CD4-positive, alpha-beta T cell treated with Interleukin-17A for 4 hours (primary cell): ENCODE measurements at places on chromosomes 7 and 10.
A peak's percentile ranks its signal among the peaks of the same experiment; 100 is the strongest.

- no peak for DNase-seq
Measured at GRCh38 chr10:60714233-60714632, 64.0 kb upstream of the CDK1 start.

DNA sequence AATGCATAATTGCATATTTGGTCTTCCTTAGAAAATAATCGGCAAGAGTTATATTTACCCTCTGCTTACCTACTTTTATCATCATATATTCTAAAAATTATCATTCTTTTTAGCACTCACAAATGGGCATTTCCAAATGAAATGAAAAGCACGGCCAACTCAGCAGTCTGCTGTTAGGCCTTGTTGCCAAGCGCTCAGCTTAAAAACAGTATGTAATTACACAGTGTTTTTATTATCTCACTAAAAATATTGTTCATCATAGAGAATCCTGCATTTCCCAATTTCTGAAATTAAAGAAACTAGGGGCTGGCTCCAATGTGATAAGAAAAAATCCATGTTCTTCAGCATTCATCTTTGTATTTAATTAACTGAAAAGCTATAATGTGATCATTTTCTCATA is 391.7 kb upstream of the ADARB2 start:
- DNase-seq = no peak

DNA sequence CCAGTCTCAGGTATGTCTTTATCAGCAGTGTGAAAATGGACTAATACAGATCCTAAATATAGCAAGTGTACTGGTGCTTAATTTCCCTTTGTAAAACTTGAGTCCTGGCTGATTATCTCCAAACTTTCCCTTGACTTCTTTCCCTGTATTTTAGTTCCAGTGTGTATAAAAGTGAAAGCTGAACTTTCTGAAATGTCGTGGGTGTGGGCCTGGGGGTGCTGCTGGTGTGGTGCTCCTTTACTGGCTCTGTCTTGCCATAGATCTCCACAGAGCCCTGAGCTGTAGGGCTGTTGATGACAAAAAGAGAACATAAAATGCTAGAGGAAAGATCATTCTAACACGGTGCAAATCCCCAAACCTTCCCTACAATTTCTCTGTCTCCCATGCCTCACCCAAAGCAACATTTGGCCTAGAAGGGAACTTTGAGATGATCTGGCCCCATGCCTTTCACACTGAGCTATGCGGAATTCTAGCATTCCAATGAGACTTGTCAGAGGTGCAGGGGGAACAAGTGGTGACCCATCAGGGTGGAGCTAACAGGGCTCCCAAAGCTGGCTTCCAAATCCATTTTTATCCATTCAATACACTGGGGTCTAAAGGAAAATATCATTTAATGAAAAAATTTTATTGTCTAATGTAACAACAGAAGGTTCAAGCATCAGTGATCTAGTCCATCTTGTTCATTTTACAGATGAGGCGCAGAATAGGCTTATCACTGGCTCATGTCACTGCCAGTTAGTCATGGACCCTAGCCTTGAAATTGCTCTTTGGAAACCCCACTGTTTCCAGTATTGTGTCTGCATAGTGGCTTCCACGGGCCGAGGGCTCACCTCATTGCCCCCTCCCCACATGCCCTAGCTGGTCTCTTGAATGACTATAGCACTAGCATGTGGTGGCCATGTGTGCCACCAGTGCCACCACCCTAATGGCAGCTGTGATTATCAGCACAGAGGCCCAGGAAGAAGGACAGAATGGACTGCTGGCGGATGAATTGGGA is 1000.9 kb downstream of the LRMDA start:
- no peak for DNase-seq

- DNase-seq = no peak
Measured at GRCh38 chr7:116164552-116165306, 45.6 kb upstream of the TES start.

DNA sequence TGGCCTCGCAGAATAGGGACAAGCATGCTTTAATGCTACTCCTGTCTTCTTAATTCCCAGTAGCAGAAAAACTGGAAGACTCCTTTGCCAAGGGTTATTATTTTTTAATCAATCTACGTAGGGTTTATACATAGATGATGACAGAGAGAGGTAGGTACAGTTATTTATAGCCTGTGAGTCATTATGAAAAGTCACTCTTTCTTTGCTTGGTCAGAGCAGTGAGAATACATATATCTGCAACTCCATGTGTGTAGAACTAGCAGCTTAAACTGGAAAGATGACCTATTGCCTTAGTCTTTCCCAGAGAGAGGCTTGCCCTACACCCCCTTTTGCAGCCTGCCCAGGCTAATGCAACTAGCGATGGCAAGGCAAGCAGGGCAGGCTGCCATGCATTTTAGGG is 1050.6 kb downstream of the NRG3 start:
- no peak for DNase-seq

- DNase-seq = no peak
Measured at GRCh38 chr7:22601812-22602565, 102.0 kb upstream of the STEAP1B start.

- DNase-seq = no peak
Measured at GRCh38 chr10:4609251-4609650, 216.8 kb upstream of the AKR1E2 start.

DNA sequence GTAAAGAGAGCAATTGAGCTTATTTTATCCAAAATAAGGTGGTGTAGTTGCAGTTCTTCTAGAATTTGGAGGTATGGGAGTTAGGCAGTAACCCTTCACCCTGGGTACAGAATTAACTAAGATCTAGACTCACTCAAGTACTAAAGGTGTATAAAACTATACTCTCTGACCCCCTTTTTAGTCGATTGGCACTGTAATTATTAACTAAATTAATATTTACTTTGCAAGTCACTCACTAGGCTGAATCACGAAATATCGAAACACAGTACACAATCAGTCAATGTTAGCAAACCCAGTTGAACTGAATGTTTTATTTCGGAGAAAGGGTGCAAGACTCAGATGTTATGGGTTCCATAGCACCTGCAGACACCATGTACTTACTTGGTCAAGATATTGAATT is 14.6 kb upstream of the CYP2C19 start:
- no peak for DNase-seq

DNA sequence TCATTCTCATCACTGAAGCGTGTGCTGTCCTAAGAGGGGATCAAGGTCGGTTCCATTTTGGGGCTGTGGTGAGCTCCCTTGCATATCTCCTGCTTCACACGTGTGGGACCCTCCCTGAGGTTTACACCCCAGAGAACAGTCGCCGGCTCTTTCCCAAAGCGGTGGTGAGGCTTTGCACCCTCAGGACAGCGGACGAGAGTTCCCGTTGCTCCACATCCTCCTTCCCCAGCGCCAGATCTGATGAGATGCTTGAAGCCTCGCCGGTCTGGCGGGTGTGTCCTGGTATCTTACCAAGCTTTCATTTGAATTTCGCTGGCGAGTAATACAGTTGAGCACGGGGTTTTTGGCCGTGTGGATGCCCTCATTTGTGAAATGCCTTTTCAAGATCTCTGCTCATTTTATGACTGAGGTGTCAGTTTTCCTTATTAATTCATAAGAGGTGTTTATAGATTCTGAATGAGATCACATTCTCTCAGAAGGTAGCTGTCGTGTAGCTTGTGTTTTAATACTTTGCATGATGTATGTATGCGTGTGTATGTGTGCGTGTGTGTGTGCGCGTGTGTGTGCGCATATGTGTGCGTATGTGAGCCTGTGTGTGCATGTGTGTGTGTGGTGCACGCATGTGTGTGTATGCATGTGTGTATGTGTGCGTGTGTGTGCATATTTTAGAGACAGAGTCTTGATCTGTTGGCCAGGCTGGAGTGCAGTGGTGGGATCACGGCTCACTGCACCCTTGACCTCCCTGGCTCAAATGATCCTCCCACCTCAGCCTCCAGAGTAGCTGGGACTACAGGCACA is 30.7 kb downstream of the ELFN1 start:
- DNase-seq = no peak

DNA sequence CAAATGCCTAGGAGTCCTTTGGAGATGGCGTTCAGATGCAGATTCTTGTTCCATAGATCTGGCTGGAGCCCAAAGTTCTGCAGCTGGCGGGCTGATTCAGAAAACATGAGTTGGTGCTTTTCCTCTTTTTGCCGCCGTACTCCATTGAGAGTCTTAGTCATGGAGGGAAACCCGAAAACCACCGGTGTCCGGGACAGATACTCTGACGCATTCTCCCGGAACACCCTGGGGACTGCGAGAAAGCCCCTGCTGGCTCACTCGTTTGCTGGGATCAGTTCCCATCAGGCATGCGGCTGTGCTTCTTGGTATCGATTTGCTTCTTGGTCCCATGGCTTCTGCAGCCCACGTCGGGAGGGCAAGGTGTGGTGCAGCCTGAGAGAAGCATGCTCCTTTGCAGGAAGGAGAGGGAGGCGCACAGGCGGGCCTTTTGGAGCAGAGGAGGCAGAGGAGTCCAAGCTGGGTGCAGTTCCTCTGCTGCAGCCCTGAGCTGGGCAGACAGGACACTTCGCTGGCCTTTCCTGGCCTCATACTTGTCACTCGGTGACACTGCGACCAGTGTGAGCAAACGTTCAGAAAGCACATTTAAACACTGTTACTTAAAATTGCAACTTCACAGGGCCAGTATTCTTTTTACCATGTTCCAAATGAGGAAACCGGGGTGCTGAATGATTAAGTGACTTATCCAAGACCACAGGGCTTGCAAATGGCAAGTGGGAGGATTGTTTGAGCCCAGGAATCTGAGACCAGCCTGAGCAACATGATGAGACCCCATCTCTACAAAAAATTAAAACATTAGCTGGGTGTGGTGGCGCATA is 30.6 kb upstream of the PFKFB3 start:
- DNase-seq = peak; percentile 50

DNA sequence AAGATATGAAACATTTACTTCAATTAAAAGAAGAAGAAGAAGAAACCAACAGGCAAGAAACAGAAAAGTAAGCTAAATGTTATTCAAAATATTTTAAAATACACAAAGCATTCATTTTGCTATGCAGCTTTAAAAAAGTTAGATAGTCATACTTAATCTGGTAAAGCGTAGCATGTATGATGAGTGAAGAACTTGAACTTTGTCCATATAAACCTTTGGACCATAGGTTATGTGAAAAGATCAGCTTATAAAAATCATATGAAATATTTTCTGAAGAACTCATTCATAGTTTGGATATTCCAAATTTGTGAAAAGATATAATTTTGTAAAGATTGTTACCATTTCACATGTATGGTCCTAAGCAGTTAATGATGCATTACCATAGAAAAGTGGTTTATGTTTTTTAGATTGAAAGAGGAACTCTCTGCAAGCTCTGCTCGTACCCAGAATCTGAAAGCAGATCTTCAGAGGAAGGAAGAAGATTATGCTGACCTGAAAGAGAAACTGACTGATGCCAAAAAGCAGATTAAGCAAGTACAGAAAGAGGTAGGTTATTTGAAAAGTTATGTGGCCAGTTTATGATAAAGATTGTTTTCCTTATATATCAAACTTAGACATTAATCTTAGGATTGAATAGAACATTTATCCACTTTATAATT is 37.3 kb downstream of the KIF20B start:
- no peak for DNase-seq

DNA sequence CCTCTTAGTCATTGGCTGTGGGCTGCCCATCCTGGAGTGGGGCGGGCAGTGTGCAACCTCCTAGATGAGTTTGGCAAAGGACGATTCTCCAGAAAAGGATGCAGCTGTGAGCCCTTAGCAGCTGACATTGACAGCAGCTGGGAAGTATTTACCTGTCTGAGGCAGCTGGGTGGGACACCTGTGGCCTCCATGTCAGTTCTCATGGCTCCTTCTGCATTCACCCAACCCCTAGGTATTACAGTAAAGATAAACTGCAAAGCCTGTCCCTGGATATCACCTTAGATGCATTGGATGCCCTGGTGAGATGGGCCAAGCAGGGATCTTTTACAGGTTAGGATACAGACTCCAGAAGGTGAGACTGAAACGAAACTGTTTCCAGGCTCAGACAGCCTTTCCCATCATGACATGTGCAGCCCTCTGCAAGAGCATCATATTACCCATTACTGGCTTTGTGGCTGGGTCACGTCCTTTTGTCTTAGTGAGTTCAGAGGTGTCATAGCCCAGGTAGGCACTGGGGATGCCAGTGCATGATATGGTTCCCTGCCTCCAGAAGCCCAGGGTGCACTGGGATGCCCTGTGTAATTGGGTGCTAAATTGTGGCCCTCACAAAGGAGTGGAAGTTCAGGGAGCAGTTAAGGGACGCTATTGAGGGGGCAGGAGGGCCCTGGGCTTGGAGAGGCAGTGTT is 28.9 kb downstream of the MINDY4 start:
- DNase-seq = no peak

- no peak for DNase-seq
Measured at GRCh38 chr10:78335691-78336401, 302.2 kb downstream of the RPS24 start.

DNA sequence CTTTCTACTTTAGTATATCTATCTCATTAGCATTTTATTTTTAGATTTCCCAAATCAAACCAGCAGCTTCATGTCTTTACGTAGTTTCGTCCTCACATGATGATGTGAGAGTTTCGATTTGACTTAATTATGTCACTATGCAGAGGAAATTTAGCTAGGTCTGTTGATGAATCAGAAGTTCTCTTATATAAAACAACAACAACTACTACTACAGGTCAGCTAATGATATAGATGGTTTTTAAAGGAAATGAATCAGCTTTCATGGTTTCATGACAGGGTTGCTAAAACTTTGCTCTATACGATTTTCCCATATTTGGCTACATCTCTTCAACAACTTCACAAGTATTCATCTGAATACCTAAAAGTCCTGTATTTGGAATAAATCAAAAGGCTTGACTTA is 28.6 kb downstream of the JAZF1 start:
- no peak for DNase-seq

- DNase-seq = peak; percentile 49
Measured at GRCh38 chr10:124701881-124702656, 42.1 kb downstream of the FAM53B start.

GRCh38 chr10:44962870-44963738 is 3.5 kb downstream of the RASSF4 start:
- no peak for DNase-seq

- DNase-seq = no peak
Measured at GRCh38 chr7:46844486-46844885, 737.4 kb downstream of the TNS3 start.

GRCh38 chr10:121036431-121036830 is 185.3 kb downstream of the WDR11 start:
- no peak for DNase-seq

GRCh38 chr7:156559001-156559400 is 81.6 kb upstream of the RNF32 start:
- DNase-seq = no peak

DNA sequence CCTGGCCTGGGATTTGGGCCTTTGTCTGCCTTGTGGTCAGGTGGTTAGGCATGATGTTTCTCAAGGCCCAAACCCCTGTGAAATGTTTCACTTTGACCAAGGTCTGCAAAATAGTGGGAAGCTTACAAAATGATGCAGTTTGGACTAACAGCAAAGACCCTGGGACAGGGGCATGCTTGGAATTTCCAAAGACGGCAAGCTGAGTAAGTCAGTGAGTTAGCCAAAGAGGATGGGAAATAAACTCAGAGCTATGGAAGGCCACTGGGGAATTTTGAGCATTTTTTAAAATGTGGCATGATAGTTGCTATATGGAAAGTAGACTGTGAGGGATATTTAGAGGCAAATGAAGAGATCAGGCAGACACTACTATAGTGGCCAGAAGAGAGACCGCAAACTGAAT is 31.6 kb upstream of the PPP1R3C start:
- no peak for DNase-seq
